ENCODE measurements at places on chromosomes 4 and X.

DNA sequence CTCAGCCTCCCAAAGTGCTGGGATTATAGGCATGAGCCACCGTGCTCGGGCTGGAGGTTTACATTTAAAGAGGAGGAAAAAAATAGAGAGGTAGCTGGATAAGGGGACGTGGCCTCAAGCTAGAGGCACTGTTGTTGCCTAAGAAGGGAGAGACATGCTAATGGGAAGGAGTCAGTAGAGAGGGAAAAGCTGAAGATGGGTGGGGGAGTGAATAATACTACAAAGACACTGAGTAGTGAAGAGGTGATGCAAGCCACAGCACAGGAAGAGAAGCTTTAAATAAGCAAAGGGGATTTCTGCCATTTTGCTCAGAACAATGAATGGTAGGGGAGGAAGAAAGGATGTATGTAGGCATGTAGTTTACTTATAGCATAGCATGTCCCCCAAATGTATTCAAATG, 11.5 kb upstream of the AP1S2 start:
- DNase-seq: no peak

DNA sequence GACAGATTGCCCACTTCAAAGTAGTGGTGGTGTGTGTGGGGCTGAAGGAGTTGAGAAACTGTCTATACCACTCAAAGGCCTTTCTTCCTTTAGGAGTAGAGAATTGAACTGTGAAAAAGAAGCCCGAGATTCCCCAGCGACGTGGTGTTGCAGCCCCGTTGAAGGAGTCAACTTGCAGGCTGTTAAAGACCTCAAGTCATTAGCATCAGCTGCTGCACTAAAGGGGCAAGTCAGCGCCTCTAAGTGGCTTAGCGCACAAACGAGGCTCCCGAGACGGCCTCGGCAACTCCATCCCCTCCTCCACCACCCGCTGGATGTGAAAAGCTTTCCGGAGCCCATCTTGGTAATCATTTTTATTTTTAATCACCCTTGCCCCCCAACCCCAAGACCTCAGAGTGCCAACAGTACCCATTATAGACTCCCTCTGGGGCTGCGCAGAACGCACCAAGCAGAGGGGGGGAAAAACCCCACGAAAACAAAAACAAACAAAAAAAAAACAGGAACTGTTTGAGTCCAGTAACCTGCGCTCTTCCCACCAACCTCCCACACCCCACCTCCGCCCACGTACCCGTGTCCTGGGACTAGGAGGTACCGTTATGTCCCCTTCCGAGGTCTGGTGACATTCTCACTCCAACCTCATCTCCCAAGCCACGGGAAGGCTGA, 913 bp upstream of the PRDM8 start:
- DNase-seq: peak; percentile 62

DNA sequence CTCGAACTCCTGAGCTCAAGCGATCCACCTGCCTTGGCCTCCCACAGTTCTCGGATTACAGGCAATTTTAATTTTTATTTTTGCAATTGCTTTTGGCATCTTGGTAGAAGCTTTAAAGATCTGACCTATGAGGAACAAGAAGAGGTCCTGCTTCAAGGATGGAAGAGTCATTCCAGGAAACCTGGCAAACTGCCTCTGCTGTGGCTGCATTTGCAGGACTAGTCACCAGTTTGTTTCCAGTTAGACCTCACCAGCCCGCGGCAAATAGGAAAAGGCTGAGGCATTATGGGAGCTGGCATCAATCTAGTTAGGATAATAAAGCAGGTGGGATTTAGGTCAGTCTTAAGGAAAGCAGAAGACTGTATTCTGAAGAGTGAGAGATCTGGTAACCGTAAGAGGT, 51.9 kb upstream of the LAS1L start:
- DNase-seq: no peak

DNA sequence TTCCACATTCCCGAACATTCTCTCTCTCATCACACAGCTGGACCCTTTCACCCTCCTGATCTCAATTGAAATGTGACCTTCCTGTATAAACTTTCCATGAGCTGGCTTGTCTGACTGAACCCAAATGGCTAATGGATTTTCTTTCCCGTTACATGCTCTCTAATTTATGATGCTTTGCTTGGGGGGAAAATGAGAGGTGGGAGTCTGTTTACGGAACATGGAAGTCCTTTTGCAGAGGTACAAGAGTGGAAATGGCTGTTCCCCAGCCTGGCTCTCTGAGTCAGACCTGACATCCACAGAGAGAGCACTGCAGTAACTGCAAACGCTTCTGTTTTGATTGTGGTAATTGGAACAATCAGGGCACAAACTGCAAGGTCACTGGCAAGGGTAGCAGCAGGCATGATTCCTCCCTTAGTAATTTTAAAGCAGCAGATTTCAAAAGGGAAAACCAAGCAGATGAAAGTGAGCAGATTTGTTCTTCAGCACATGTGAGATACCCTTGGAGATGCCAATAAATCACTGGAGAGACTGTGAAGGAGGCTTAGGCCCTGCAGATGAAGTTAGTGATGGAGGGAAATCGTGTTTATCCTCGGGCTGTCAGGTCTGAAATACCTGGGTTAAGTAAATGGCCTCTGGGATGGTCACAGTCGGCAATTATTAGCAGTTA, 83.9 kb downstream of the SNCA start:
- peak; percentile 48 for DNase-seq

DNA sequence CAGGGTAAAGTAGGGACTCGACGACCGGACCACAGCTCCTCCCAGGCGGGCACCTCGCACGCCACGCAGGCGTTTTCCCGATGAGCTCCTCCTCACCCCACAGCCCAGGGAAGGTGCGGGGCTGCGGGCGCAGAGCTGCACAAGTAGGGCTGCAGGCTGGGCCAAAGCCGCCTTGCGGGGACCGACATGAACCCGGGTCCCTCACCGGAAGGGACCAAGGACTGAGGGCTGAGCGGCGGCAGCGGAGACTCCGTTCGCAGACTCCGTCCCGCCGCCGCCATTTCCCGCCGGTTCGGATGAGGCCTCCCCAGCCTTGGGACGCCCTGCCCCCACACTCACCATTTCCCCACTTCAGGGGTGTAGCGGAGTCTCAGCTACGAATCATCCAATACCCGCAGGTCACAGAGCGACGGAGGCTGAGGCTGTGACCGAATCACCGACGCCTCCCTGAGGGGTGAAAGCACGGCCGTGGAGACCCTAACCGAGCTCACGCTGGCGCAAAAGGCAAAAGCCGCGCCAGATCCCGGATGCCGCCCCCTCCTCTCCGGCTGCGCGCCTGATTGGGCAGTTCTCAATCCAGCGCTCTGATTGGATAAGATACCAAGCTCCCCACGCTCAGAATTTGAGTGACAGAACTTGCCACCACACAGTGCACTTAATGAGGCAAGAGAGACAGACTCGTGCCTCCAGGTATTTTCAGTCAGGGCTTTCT, at the start of gene ZNF732:
TSS of gene ZNF732 (minus strand) at position 506 of the 712 bp plus-strand sequence. CDS start at position 342, 164 bp downstream.
- DNase-seq: no peak

- no peak for DNase-seq
Measured at GRCh38 chr4:154433543-154433942, 58.1 kb downstream of the DCHS2 start.

GRCh38 chr4:40140196-40140595, 56.6 kb upstream of the RHOH start:
- no peak for DNase-seq

DNA sequence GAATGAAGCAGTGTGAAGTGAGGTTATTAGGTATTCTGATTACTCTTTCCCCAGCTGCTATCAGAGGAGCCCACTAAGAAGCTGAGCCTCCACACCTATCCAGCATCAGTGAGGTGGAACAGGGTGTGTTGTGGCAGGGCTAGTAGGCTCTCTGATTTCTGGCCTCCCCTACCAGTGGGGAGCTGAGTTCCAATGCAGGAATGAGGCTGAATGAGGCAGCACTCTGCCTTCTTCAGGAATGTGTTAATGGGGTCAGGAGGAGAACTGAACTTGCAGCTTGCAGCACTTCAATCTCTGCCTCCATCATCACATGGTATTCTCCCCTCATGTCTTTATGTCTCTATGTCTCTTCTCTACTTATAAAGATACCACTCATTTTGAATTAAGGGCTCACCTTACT, 26.9 kb downstream of the SOX3 start:
- no peak for DNase-seq

DNA sequence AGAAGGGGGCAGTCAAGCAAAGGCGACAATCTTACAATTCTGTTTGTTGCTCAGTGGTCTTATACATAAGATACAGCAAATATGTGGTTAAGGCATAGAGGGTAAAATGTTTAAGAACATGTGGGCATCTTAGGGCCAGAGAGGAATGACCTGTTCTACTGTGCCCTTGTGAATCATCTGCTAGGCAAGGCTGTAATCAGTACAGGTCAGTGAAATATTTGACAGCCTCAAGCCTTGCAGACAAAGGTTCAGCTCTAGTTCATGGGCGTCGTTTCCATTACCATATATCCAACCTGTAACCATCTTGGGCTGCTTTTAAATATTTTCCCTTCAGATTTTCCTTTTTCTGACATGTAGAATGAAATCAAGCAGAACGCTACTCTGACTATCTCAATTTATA, 37.3 kb downstream of the AGA start:
- DNase-seq: no peak

GRCh38 chr4:8922481-8922880, 50.8 kb upstream of the HMX1 start:
- no peak for DNase-seq

- no peak for DNase-seq
Measured at GRCh38 chrX:38831949-38832348, 30.7 kb downstream of the MID1IP1 start.

GRCh38 chr4:185017964-185018772, at the start of gene HELT:
Gene HELT (plus strand): TSS chr4:185018490. CDS start chr4:185018929, 439 bp downstream.
- peak; percentile 1 for DNase-seq

DNA sequence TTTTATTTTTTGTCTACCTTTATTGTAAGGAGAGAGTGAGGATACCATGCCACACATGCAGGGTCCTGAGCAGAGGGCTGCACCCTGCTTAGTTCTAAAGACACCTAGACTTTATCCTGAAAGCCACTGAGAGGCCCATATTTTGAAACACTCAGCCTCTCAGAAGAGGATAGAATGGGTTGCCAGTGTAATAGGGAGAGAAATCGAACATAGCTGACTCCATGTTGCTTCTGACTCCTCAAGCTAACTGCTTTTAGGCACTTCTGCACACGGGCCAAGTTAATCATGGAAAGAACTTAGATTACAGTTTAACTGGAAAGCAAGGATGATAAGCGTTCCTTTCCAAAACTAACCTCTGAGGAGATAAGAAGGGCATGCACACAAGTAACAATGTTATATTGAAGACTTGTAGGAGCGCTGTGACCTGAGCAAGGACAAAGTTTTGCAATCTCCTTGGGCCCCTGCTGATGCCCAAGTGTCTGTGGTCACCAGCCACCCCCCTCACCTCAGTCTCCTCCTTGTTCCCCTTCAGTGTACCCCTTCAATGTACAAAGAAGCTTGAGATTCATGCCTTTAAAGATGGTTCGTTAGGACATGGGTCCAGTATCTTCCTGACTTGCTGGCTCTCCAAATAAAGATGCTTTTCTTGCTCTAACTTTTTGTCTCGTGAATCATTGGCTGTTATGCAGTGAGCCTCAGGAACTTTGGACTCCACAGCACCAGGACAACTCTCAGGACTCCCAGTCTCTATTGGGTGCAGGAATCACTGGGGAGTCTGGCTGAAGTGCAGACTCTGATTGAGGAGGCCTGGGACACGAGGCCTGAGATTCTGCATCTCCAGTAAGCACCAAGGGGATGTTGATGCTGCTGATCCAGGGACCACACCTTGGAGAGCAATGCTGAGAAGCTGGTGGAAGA, 25.4 kb upstream of the CD99 start:
- no peak for DNase-seq

GRCh38 chrX:83511208-83511607, 3.1 kb downstream of the POU3F4 start:
- no peak for DNase-seq

DNA sequence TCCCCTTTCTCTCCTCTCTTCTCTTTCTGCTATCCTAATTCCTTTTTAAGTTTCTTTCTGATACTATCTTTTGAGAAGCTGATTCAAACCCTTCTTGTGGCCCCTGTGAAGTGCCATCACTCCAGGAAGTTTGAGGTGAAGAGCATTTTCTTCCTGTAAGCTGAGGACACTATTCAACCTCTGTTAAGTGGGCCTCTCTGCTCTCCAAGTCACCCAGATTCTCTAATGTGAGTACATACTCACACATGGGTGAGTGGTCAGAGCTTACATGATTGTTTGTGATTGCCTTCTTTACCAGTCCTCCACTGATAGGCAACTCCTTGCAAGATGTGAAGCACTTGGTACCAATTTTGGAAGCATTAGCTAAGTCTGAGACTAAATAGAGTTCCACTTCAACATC, 18.4 kb upstream of the SMIM10L2A start:
- DNase-seq: no peak

DNA sequence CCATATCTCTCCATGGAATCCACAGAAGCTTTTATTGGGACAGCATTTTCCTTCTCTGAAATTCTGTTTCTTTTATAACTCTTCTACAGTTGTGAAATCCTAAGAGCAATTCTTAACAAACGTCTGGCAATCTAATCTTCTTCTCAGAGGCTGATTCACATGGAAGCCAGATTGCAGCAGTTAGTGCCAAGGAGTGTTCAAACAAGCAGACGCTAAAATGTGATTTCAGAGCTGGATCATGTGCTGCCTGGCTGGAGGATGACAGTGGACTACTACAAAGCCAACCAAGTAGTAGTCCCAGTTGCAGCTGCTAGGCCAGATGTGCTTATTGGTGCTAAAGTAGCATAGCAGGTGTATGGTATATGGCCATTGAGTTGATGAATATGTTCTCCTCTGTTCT, 27.7 kb upstream of the GLRB start:
- no peak for DNase-seq

GRCh38 chr4:42523066-42523718, 125.9 kb downstream of the SHISA3 start:
- DNase-seq: no peak

GRCh38 chrX:2828959-2829411, 255 bp downstream of the GYG2 start:
- no peak for DNase-seq

- no peak for DNase-seq
Measured at GRCh38 chrX:49042581-49043219, 457 bp downstream of the TFE3 start.

DNA sequence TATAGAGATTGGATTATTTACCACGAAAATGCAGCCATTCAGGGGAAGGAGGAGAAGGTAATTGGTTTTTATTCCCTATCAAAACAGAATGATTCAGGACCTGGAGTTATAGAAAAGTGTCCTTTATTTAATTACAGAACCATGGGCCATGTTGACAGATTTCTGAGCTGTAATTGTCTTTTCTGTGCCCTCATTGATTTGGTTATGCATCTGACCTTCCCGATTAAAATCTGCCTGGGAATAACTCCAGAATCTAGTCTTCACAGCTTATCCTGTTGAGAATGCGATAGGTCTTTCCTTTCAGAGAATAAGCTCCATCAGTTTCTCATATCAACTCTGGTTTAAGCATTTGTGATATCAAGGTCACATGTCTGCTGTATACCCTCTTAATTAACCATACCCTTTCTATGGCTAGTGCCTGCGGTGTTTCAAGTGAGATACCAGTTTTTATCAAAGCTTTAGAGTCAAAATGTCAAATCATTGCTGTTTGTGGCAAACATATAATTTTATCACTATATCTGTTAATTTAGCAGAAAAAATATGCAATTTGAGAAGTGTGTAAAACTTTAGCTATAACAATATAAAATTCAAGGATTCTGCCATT, 37.2 kb upstream of the ANK2 start:
- no peak for DNase-seq

GRCh38 chrX:154114652-154115051, 17.1 kb upstream of the MECP2 start:
- DNase-seq: no peak

All from NCI-H2171 treated with DMSO at 0.1 percent for 48 hours (cell line).